ENCODE measurements at places on chromosomes 12 and 14. TPM values are rescaled to one million over a fixed set of nuclear protein-coding genes. Genes with fewer than 3 reads are reported as not detected.

ERBB3 gene
- 6.4 TPM for total RNA-seq

TGFB3 gene
- total RNA-seq, result 14.3 TPM

PACS2 gene
- 72.3 TPM for total RNA-seq

EPYC gene
- total RNA-seq, result not detected

IFNG gene
- total RNA-seq, result 1.1 TPM

CLEC2A gene
- not detected for total RNA-seq

TAS2R43 gene
- total RNA-seq, result 1.6 TPM

TEX22 gene
- total RNA-seq, result 6.3 TPM

CAPZA3 gene
- not detected for total RNA-seq

DNA sequence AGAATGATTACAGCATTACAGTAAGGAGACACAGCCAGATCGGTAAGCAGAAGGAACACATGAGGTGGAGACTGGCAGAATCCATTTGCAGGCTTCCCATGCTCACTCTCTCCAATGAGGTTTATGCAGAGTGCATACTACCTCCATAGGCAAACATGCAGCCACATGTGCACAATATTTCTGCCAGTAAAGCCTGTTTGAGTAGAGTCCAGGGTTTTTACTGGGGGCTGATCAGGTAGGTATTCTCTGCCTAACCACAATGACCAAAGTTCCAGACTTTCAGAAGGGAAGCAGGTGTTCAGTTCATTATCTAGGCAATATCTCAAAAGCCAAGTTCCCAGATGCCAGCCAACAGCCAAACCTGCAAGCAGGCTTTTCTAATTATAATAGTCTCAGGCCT lies 31.1 kb downstream of the INTS13 start:
- DNase-seq, result no peak

- no peak for DNase-seq
Observed at GRCh38 chr12:123938679-123939480, 33.8 kb downstream of the CCDC92 start.

- no peak for DNase-seq
Observed at GRCh38 chr14:28870033-28870564, 103.5 kb downstream of the FOXG1 start.

GRCh38 chr12:3809357-3810015 lies 56.6 kb upstream of the CRACR2A start:
- no peak for DNase-seq

DNA sequence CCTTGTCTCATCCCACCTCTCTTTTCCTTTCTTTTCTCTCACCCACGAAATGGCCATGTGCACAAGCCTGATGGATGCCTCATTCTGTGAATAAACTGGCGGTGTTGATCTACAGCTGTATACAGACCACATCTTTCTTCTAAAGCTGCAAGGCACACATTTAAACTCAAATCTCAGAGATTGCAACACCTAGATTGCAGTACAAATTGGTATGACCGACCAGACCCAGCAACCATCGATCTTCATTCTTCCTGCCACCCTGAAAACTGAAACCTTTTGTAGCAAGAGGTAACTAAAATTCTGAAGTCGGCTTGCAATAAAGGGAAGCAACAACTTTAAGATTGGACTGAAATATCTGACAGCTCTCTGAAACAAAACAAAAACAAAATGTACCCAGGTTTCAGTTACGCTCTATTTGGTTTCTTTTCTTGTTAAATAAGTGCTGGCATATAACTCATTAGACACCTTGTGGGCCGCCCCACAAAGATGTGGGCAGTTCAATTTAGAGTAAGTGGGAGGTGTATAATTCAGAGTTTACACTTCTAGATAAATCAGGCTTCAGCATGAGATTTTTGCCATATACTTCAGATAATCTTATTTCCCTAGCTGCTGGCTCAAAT lies 390.0 kb upstream of the NOVA1 start:
- DNase-seq, result no peak

DNA sequence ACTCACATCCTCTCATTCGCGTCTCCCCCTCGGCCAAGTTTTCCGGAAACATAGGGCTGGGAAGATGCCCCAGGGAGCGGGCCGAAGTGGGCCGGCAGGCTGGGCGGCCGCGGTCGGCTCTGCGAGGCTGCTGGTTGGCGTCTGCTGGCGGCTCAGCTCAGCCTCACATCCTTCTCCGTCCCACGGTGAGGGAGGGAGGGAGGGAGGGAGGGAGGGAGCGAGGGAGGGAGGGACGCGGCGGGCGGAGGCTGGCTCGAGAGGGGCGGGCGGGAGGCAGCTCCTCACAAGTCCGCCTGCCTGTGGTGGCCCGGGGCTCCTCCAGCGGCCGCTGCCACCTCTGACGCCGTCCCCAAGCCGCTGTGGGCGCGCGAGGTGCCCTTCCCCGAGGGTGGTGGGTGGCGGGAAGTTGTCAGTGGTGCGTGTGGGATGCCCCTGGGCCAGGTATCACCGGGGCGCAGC lies 93.8 kb downstream of the RFLNA start:
- DNase-seq, result no peak

- DNase-seq, result no peak
Observed at GRCh38 chr12:101238800-101239329, 28.8 kb upstream of the SLC5A8 start.

GRCh38 chr12:52208424-52209165 lies 16.8 kb upstream of the KRT80 start:
- DNase-seq, result no peak

DNA sequence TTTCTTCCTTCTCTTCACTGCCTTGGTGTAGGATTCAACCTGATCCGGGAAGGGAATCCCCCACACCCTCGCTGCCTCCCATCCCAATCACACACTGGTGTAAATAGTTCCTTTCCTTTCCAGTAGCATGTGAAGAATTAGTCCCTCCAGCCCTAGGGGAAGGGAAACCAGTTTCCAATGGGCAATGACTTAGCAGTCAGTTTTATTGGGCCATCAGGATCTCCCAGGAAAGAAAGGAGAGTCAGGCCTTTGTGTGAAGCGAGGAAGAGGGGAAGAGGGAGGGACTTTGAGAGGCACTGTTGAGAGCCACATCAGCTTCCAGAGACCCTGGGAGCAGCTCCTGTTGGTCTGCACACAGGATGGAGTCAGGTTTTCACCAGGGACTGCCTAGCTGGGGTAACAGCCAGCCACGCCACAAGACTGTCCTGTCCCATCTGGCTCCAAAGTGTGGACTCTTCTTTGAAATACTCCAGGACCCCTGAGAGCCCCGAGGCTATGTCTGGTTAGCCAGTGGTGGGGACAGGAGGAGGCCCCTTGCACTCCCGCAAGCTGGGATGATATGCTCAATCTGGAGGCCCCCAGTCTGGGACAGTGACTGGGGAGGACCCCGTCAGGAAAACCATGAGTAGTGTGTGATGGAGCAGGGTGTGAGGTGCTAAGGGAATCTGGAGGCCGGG lies 27.9 kb downstream of the MOAP1 start:
- no peak for DNase-seq

- no peak for DNase-seq
Observed at GRCh38 chr14:99754141-99755067, 38.8 kb upstream of the EML1 start.

- no peak for DNase-seq
Observed at GRCh38 chr14:104361101-104361591, 218.4 kb upstream of the C14orf180 start.

DNA sequence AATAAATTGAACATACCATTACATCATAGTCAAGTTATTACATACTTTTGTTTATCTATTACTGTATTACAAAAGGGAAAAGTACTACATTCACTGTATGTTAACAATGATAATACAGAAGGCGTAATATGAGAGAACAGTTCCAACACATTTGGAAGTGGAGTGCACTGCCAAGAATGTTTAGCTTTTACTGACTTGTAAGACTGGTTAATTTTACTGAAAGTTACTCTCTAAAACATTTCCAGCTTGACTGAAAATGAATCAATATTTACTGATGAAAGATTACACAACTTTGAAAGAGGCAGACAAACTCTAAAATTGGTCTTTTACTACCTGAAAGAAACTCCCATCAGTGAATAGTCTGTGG lies 728.5 kb downstream of the FSCB start:
- no peak for DNase-seq

GRCh38 chr14:61659582-61659981 lies 35.7 kb upstream of the HIF1A start:
- DNase-seq, result no peak

GRCh38 chr14:87411370-87411769 lies 581.6 kb downstream of the GALC start:
- no peak for DNase-seq

DNA sequence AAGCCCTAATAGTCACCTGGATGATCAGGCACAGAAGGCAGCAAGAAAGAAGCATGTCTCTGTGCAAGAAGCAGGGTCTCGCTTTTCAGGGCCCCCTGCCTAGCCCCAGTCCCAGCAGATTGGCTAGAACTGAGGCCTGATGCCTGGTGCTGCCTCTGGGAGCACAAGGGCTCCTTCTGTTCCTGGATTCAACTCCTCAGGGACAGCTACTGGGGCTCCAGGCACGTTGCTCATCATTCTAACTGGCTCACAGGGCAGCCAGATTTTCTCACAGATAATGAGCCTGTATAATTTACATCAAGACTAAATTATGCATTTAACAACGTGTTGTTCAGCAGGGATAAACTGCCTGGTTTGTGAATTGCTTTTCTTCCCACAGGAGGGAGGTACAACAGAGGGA lies 106.5 kb upstream of the PLXNC1 start:
- DNase-seq, result no peak

DNA sequence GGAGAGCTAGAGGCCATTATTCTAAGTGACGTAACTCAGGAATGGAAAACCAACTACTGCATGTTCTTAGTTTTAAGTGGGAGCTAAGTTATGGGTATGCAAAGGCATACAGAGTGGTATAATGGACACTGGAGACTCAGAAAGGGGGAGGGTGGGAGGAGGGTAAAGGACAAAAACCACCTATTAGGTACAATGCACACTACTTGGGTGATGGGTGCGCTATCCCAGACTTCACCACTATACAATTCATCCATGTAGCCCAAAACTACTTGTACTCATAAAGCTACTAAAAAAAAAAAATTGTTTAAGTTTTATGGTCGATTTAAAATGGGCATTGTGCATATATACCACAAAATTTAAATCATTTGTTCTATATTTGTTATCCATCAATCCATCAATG lies 24.3 kb downstream of the SLC41A2 start:
- DNase-seq, result no peak

DNA sequence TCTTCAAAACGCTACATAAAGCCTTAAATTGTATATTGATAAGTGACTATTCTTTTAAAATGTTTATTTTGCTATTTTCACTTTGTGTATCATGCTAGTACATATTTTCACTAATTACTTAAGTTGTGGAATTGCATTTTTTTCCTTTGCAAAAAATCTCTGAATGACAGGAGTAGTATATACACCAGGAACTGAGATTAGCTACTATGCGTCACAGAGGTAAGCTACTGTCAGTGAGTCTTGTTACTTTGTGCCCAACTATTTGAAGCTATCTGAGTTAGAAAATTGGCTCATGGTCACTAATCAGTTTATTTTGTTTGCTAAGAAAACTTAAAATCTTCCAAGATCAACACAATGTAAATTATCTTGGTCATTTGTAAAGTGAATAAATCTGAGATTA lies 887.4 kb downstream of the TMTC2 start:
- no peak for DNase-seq

- DNase-seq, result no peak
Observed at GRCh38 chr14:31893221-31893757, 183.8 kb upstream of the ARHGAP5 start.

- no peak for DNase-seq
Observed at GRCh38 chr12:24109381-24110039, 160.0 kb upstream of the SOX5 start.

GRCh38 chr12:83141460-83141994 lies 454.8 kb downstream of the TMTC2 start:
- DNase-seq, result no peak

GRCh38 chr12:20494851-20495250 lies 126.5 kb downstream of the PDE3A start:
- no peak for DNase-seq
